ENCODE measurements at places on chromosomes 13 and 19.

- no peak for DNase-seq
Measured at GRCh38 chr19:54312436-54313377, at the start of gene LILRA5. TSS of gene LILRA5 (minus strand) at chr19:54313166. CDS start at chr19:54313019, 147 bp downstream.

DNA sequence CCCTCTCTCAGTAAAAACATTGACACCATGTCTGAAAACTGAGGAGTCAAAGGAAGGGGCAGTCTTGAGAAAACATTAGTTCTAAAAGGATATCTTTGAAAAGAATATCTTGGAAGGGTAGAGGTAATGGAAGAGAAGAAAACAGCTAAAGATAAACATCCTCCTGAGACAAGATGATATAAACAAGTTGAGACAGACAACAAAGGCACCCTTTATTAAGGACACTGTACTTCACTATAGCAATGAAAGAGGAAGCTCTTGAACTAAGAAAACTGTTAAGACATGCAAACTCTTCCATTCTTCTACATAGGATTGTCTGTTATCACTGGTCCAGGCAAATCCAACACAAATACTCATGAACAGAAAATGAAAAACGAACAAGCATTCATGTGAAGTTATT is 46.3 kb downstream of the MTMR6 start:
- DNase-seq: no peak

GRCh38 chr13:110817143-110817542 is 97.7 kb downstream of the ANKRD10 start:
- DNase-seq: no peak

DNA sequence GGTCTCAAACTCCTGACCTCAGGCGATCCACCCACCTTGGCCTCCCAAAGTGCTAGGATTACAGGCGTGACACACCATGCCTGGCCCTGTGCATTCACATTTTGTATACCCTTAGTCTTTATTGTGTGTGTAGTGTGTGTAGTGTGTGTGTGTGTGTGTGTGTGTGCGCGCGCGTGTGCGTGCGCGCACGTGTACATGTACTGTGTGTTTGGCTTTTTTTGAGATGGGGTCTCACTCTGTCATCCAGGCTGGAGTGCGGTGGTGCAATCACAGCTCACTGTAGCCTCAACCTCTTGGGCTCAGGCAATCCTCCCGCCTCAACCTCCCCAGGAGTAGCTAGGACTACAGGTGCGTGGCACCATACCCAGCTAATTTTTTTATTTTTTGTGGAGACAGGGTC is 22.1 kb downstream of the ITM2B start:
- no peak for DNase-seq

Measured in M059J (cell line).